Testis (tissue), 5 donors: ENCODE measurements at places on chromosomes 16 and 17. TPM values are rescaled to one million over a fixed set of nuclear protein-coding genes. Genes with fewer than 3 reads are reported as not detected.

- DNase-seq: no peak
Measured at GRCh38 chr17:33260638-33261037, 32.5 kb downstream of the ASIC2 start.

GRCh38 chr17:45794840-45795239 lies 10.7 kb downstream of the CRHR1 start:
- no peak for DNase-seq

DNA sequence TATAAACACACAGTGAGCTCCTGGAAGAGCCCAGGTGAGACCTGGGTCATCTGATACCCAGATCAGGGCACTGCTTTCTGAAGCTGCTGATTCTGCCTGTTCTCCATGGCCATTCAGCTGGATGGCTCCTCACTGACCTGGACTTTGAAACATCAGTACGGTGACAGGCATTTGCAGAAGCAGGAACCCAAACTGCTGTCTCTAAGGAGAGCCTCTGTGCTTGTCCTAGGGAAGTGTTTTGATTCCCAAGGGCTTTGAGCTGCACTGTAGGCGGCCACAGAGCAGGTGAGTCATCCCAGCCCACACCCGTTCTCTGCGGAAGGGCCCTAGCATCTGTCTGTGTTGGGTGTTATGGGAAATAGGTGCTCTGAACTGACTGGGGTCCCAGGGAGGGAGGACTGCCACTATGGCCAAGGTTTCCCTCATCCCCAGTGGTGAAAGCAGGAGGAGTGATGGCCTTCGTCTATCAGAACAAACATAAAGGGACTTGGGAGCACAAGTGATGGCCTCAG lies 60.7 kb upstream of the ADCY9 start:
- DNase-seq: no peak

DNA sequence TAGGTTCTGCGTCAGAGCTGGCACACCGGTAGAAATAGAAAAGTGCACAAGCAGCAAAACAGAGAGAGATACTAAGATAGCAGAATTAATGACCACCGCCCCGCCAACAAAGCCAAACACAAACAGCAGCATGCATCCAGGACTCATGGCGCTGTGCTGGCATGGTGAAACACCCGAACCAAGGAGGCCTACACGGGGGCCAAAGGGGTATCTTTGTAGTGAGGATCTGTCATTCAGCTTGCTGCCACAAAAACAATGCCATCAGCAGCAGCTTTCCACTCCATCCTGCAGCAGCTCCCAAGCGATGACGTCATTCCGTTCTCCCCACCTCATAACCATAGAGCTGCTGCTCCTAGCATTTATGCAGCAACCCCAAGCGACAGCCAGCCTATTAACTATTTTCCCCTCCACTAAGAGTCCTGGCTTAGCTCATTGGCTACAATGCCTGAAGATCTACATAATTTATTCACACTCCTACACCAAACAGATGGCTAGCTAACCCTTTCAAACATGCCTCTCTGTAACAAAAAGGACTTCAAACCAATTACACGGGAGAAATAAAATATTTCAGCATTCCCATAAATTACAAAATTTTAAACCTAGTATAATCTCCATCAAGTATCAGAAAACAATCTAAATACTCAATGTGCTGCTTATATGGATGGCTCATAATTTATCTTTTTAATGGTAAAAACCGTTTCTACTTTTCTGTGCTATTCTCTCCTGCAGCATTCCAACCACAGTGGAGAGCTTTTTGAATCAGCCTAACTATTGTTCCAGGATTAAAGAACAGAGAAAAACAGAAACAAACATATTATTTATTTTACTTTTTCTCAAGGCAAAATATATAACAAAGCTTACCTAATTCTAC lies 73.9 kb downstream of the SPAG9 start:
- peak; percentile 91 for DNase-seq

- no peak for DNase-seq
Measured at GRCh38 chr17:40363111-40363827, 1.3 kb downstream of the GJD3 start.

GRCh38 chr17:50902372-50903353 lies 36.5 kb upstream of the TOB1 start:
- no peak for DNase-seq

GRCh38 chr17:70492368-70492767 lies 323.0 kb downstream of the KCNJ2 start:
- no peak for DNase-seq

DNA sequence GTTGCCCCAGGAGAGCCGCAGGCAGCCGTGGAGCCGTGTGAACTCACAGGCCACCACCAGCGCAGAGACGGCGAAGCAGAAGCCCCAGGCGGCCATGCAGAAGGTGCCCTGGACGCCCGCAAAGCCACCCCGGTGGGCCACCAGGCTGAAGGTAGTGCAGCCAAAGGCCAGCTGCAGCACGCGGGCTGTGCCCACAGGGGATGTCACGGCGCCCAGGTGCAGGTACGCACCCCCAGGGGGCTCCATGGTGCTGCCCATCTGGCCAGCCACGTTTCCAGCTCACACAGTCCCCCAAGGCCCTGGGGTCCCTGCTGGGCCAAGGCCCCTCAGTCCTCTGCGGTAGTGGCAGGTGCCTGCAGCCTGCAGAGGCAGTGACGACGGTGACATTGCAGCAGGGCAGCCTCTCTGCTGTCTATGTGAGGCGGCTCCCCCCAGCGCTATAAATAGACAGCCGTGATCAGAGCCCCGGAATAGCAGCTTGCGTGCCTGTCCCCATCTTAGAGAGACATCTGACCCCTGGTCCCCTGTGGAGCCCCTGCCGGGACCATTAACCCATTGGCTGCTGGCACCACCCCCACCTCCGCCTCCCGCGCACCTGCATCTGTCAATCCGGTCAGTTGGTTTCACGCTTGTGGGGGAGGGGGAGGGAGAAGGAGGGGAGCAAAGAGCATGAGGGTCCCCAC lies 4.5 kb upstream of the PYCR1 start:
- no peak for DNase-seq

DNA sequence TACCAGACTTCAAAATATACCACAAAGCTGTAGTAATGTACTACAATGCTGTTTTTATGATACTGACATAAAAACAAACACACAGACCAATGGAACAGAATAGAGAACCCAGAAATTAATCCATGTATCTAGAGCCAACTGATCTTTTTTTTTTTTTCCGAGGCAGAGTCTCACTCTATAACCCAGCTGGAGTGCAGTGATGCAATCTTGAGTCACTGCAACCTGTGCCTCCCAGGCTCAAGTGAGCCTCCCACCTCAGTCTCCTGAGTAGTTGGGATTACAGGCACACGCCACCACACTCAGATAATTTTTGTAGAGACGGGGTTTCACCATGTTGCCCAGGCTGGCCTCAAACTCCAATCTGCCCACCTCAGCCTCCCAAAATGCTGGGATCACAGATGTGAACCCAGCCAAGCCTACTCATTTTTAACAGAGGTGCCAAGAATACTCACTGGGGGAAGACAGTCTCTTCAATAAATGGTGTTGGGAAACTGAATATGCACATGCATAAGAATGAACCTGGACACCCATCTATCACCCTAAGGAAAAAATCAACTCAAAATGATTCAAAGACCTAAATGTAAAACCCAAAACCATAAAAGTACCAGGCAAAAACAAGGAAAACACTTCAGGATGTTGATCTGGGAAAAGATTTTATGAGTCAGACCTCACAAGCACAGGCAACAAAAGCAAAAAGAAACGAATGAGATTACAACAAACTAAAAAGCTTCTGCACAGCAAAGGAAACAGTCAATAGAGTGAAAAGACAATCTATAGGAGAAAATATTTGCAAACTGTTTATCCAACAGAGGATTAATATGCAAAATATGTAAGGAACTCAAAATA lies 63.1 kb downstream of the STX8 start:
- no peak for DNase-seq

- no peak for DNase-seq
Measured at GRCh38 chr17:67970783-67971182, 25.5 kb downstream of the C17orf58 start.

The ATP2C2 gene
- 3.0 TPM for total RNA-seq

The PLSCR3 gene
- 13.6 TPM for total RNA-seq

The NPIPA3 gene
- total RNA-seq: 4.2 TPM

The PRAC1 gene
- total RNA-seq: not detected

The P2RX5 gene
- 3.0 TPM for total RNA-seq

The GABARAP gene
- 683 TPM for total RNA-seq

The CNGB1 gene
- total RNA-seq: 0.87 TPM
